NCI-H1436 (cell line): ENCODE measurements at places on chromosomes 12 and 14.
A peak's percentile ranks its signal among the peaks of the same experiment; 100 is the strongest.

GRCh38 chr12:76687981-76688380 lies 75.9 kb upstream of the ZDHHC17 start:
- DNase-seq, result no peak

- no peak for DNase-seq
Measured at GRCh38 chr14:67917006-67917405, 97.4 kb downstream of the RAD51B start.

GRCh38 chr14:24418492-24418873 lies 11.0 kb downstream of the CBLN3 start:
- no peak for DNase-seq

DNA sequence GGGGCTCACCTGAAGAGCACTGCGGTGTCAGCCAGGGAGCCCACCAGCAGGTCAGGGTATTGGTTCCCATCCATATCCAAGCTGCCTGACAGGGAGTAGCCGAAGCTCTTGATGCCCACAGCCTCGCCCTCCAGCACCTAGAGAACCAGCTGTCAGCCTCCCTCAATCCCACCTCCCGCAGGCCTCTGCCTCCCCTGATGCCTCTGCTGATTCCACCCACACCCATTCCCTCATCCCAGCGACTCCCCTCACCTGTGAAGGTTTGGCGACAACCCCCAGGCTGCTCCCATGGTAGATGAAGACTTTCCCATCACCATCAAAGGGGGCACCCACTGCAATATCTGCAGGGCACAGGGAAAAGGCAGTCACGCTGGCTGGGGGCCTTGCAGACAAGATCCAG lies 10.0 kb downstream of the ITGA7 start:
- DNase-seq, result no peak

GRCh38 chr14:34785223-34786006 lies 71.0 kb upstream of the CFL2 start:
- DNase-seq, result no peak

- DNase-seq, result no peak
Measured at GRCh38 chr14:53536446-53536845, 383.3 kb upstream of the DDHD1 start.

- no peak for DNase-seq
Measured at GRCh38 chr14:54047645-54048308, 91.2 kb upstream of the BMP4 start.

- DNase-seq, result no peak
Measured at GRCh38 chr14:104392001-104392395, 187.6 kb upstream of the C14orf180 start.

DNA sequence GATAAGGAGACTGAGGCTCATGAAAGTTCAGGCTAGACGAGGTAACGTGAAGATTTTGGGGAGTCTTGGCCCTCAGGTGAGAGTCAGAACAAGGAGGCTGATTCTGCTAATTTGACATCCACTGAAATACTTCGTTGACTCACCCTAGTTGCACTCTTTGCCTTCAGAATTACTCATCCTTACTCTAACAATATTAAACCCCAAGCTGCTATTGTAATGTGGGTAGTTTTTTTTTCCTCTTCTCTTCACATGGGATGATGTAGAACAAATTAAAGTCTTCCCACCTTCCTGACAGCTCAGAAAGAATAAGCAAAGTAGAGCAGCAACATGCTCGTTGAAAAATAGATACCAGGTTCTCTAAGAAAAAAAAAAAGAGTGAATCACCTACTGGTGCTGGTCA lies 22.0 kb upstream of the SRRM4 start:
- no peak for DNase-seq

DNA sequence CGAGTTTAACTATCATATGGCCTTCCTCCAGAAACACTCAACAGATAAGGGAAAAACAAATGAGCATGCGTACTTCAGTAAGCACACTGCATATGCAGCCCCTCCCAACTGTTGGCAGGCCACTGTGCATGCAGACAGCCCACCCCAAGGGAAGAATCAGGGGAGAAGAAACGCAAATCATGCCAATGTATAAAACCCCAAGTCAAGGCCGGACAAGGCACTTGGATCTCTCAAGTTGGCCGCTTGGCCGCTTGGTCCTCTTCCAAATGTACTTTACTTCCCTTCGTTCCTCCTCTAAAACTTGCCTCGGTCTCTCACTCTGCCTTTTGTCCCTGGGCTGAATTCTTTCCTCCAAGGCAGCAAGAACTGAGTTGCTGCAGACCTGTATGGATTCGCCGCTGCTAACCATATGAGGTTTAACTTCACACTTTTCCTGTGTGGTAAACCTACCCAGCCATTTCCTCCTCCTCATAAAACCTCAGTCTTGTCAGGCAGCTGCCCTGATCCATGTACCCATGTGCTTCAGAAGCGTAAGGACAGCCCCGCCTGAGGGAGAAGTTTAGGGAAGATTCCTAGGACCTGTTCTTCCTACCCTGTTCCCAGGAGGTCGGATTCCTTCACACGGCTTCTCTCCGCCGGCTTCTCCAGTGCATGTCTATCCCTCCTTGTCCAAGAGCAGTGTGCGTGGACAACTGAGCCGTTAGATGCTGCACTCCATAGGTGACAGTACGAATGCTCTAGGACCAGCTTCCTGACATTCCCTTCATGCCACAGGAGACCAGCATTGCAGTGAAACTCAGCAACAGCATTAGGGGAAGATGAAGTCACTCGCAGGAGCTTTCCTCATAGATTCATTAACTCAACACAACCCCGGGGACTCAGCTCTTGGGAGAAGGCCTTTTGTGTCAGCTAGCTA lies 188.0 kb downstream of the MON2 start:
- no peak for DNase-seq

GRCh38 chr12:28870839-28871440 lies 278.1 kb upstream of the FAR2 start:
- no peak for DNase-seq

- DNase-seq, result no peak
Measured at GRCh38 chr12:89370421-89370831, 18.1 kb upstream of the DUSP6 start.

GRCh38 chr12:109044241-109044640 lies 8.1 kb upstream of the USP30 start:
- no peak for DNase-seq

GRCh38 chr14:64772397-64772950 lies 68.2 kb downstream of the PLEKHG3 start:
- no peak for DNase-seq

- DNase-seq, result no peak
Measured at GRCh38 chr12:100114574-100114973, 28.1 kb downstream of the BLTP3B start.

GRCh38 chr12:77601069-77601468 lies 229.6 kb upstream of the NAV3 start:
- no peak for DNase-seq

DNA sequence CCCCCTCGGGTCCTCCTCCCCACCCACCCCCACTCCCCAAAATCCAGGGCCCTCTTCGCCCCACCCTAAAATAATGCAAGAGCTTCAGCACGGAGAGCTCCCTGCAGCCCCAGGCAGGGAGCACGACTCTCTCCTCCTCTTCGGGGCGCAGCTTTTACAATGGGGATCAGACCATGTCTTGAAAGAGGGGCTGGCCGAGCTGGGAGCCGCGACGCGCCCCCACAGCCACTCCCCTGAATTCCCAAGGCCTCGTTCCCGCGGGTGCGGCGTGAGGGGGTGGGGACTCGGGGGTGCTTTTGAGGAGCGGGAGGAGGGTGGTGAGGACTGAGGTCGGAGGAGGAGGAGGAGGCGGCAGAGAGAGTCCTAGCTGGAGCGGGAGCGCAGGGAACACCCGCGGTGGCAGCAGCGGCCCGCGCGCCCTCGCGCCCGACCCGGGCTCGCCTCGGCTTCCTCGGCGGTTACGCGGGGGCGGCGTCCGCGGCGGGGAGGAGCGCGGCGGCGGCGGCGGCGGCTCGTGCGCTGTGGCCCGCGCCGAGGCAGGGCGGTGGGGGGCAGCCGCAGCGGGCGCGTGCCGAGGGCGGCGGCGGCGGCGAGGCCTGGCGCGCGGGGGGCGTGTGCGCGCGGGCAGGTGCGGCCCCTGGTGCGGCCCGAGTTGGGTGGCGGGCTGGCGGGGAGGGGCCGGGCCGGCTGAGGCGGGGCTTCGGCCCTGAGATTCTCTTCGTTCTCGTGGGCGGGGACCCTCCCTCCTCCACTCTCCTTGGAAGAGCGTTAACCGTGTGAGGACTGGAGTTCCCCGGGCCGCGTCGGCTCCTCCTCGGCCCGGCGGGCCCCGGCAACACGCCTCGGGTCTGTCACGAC lies at the start of gene ANKS1B:
Gene ANKS1B, minus strand, starts transcription at position 666 of the 858 bp plus-strand sequence. CDS start 699 bp downstream, outside the sequence.
- peak; percentile 79 for DNase-seq

- DNase-seq, result no peak
Measured at GRCh38 chr14:75143761-75144527, 17.1 kb upstream of the NEK9 start.

GRCh38 chr12:43179486-43179885 lies 372.5 kb downstream of the ADAMTS20 start:
- no peak for DNase-seq

DNA sequence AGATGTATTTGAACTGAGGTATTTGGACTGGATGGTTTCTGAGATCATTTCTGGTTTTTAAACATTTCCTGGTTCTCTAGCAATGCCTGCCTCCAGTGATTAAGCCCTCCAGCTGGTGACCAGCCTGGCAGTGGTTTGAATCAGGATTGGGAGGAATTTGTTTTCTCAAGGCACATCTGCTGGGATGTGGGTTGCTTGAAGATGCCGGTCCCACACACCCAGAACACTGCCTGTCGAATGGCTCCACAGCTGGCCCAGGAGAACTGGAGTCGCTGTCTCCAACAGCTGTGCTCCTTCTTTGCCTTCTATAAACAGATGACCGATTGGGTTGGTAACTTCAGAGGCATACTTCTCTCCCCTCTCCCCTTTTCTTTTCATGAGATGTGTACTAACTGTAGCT lies 258.0 kb upstream of the DDHD1 start:
- DNase-seq, result no peak

GRCh38 chr12:60475825-60476224 lies 880.0 kb downstream of the SLC16A7 start:
- DNase-seq, result no peak

DNA sequence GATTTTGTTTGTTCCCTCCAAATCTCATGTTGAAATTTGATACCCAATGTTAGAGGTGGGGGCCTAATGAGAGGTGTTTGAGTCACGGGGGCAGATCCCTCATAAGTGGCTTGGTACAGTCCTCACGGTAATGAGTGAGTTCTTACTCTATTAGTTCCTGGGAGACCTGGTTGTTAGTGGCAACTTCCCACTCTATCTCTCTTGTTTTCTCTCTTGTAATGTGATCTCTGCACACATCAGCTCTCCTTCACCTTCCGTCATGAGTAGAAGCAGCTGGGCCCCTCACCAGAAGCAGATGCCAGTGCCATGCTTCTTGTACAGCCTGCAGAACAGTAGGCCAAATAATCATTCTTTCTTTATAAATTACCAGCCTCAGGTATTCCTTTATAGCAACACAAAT lies 29.6 kb upstream of the KCNK10 start:
- DNase-seq, result peak; percentile 87

GRCh38 chr14:71138448-71139293 lies 231.4 kb downstream of the PCNX1 start:
- no peak for DNase-seq

GRCh38 chr14:90785471-90785870 lies 30.8 kb downstream of the TTC7B start:
- no peak for DNase-seq
